ENCODE measurements at places on chromosomes 6 and 20.

GRCh38 chr6:119267126-119267905 is 82.2 kb downstream of the MAN1A1 start:
- DNase-seq = no peak

GRCh38 chr20:16606468-16607070 is 33.3 kb upstream of the KIF16B start:
- DNase-seq = no peak

GRCh38 chr20:49290608-49291191 is 12.8 kb upstream of the ZNFX1 start:
- no peak for DNase-seq

GRCh38 chr20:61099806-61100205 is 152.3 kb upstream of the CDH4 start:
- DNase-seq = no peak

DNA sequence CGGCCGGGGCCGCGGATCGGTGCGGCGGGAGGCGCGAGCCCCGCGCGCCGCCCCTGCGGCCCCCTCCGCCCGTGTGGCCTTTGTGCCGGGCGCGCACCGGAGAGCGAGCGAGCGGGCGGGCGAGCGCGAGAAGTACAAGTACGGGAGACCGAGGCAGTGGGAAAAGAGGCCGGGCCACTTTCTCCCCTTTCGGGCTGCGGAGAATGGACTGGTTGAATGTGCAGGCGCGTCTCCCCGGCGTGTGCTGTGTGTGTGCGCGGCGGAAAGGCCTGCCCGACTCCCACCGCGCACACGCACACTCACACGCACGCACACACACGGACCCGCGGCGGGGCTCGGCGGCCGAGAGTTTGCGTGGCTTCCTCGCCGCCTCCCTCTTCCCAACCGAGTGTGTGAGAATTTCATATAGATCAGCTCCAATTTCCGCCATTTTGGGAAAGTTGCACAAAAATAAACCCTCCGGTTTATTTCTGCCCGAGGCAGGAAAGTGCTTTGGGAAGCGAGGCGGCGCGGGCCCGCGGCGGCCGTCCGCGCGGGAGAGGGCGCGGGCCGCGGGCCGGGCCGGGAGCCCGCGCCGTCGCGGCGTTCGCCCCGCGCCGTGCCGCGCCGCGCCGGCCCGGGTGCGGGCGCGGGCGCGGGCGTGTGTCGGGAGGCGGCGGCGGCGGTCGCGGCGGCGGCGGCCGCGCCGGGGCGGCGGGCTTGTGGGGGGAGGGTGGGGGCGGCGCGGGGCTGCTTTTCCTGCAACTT is 1.1 kb downstream of the L3MBTL3 start:
- DNase-seq = peak; percentile 25

DNA sequence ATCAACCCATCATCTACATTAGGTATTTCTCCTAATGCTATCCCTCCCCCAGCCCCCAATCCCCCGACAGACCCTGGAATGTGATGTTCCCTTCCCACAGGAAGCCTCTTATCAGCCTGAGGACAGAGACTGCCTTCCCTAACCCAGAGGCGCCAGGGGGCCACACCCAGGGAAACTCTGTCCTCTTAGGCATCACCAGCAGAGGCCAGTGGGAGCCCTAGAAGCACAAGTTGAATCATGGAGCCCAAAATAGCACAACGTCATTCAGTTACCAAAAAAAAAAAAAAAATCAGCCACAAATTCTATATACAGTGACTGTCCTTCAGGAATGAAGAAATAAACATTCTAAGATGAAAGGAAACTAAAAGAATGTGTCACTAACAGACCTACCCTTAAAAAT is 625.7 kb downstream of the TFAP2A start:
- DNase-seq = no peak
